ENCODE measurements at places on chromosomes 13 and 19.

- DNase-seq = no peak
These were observed 17.3 kb upstream of the ZNF14 start for GRCh38 chr19:19749908-19750841.

- DNase-seq = peak; percentile 71
These were observed 1.9 kb downstream of the FOXO1 start for GRCh38 chr13:40664350-40665125.

DNA sequence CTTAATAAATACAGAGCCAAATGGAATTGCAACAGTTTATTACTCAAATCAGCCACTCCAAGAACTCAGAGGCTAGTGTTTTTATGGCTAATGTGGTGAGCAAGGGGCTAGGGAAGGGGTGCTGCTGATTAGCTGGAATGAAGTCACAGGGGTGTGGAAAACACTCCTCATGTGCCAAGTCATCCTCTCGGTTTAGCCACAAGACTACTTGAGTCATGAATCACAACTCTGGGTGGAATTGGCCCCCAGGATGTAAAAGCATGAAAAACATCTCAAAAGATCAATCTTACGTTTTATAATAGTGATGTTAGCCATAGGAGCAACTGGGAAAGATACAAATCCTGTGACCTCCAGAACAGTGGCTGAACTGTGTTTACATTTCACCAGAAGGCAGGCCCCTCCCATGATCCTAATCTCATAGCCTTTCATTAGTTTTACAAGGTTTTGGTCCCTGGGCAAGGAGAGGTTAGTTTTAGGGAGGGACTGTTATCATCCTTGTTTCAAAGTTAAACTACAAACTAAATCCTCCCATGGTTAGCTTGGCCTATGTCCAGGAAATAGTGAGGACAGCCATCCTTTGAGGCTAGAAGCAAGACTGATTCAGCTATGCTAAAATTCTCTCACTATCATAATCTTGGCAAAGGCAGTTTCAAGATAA, 2020.1 kb upstream of the PCDH20 start:
- no peak for DNase-seq

DNA sequence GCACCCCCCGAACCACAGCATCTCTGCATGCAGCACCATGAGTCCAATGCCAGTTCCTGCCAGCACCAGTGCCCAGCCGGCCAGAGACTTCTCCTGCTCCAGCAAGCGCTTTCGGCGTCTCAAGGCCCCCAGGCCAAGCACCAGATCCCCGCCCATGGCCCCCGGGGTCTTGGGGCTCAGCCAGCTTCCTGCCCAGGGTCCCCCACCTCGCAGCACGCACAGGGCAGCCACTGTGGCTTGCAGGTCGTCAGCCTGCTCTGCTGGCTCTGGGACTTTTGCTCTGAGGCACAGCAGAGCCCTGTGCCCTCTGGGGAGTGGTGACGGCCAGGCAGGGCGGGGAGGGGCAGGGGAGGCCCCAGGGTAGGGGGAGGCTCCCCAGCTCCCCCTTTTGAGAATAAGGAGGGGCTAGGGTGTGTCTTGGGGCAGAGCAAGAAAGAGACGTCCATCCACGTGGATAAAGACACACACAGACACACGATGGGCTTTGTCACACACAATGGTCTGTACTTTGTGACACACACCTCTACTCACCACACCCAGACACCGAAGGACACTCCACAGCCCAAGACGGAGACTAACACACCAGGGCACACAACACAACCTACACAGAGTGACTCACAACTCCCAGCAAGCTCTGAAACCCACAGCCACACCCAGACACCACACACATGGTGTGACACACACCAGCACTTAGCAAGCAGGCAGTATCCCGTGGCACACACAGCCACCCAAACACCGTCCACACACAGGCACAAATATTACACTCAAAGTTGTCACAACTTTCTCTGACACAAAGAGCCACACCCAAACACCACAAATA, at the start of gene KCNN4:
Gene KCNN4, minus strand, starts transcription at position 268 of the 820 bp plus-strand sequence. Its CDS starts 112 bp downstream, at position 156.
- DNase-seq = no peak

- no peak for DNase-seq
These were observed 709.0 kb upstream of the ARGLU1 start for GRCh38 chr13:107276936-107277335.

GRCh38 chr19:15948223-15949058, at the start of gene OR10H4:
Gene OR10H4, plus strand, starts transcription at chr19:15949008. Its CDS starts 0 bp downstream, at chr19:15949008.
- no peak for DNase-seq

DNA sequence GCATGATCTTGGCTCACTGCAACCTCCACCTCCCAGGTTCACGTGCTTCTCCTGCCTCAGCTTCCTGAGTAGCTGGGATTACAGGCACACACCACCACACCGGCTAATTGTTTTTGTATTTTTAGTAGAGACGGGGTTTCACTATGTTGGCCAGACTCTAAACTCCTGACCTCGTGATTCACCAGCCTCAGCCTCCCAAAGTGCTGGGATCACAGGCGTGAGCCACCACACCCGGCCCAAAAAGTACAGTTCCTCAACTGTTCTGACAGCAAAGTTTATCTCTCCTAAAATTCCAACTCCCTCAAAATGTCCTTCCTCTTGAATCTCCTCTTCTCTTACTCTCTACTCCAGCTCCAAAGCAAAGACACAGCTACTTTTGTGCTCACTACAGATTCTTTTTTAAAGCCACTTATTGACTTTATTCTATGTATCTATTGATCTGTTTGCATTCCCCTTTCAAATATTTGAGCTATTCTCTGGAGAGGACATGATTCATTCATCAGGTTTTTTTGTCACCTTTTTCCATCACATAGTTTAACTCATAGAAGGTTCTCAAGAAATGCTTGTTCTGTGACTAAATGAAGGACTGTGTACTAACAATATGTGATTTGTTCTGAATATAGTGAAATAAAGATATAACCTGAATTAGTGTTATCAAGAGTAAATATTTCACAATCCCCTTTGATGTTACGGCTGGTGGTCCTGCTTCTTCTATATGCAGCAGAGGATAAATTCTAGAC, 142.2 kb downstream of the TBC1D4 start:
- no peak for DNase-seq

DNA sequence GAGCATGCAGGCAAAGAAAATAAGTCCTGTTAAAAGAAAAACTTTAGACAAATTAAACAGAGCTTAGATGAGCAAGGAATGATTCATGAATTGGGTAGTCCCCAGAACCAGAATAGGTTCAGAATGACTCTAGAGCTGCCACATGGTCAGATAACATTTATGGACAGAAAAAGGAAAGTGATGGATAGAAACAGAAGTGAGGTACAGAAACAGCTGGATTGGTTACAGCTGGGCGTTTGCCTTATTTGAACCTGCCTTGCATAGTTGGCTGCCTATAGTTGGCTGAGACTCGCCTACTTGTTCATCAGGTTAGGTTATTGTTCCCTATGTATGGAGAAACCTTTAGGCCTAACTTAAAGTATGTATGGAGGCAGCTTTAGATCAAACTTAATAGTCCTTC, 35.4 kb downstream of the WDFY2 start:
- no peak for DNase-seq

GRCh38 chr19:48393559-48394330, at the start of gene GRIN2D:
Gene GRIN2D, plus strand, starts transcription at chr19:48393668. Its CDS starts 4,725 bp downstream, at chr19:48398393.
- peak; percentile 71 for DNase-seq

DNA sequence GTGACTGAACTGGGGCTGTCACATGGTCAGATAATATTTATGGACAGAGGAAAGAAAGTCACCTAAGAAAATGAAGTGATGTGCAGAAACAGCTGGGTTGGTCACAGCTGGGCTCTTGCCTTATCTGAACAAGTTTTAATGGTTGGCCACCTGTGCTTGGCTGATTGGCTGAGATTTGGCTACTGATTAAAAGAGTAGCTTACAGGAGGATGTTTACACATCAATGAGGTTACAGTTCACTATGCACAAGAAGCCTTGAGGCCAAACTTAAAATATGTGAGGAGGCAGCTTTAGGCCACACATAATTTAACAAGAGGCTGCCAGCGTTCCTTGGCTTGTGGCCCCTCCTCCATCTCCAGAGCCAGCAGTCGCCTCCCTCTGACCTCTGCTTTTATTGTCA, 99.2 kb upstream of the C1QTNF9B start:
- DNase-seq = no peak

GRCh38 chr13:49657241-49657641, 28.9 kb downstream of the ARL11 start:
- DNase-seq = no peak

- DNase-seq = no peak
These were observed 57.4 kb downstream of the PEPD start for GRCh38 chr19:33464010-33464732.

DNA sequence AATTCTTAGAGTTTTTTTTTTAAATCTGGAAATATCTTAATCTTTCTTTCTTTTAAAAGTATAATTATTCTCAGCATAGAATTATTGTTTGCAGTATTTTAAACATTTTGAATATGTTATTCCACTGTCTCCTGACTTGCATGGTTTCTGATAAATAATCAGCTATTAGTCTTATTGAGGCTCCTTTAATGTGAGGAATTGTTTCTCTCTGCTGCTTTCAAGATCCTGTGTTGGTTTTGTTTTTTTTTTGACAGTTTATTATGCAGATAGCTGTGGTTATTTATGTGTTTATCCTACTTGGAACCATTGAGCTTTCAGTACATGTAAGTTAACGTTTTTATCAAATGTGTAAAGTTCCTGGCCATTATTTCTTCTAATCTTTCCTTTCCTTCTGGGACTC, 477.9 kb upstream of the HTR2A start:
- DNase-seq = no peak

GRCh38 chr13:41916173-41916954, 44.5 kb downstream of the VWA8 start:
- no peak for DNase-seq

GRCh38 chr19:6590258-6590826, 608 bp downstream of the CD70 start:
- no peak for DNase-seq

DNA sequence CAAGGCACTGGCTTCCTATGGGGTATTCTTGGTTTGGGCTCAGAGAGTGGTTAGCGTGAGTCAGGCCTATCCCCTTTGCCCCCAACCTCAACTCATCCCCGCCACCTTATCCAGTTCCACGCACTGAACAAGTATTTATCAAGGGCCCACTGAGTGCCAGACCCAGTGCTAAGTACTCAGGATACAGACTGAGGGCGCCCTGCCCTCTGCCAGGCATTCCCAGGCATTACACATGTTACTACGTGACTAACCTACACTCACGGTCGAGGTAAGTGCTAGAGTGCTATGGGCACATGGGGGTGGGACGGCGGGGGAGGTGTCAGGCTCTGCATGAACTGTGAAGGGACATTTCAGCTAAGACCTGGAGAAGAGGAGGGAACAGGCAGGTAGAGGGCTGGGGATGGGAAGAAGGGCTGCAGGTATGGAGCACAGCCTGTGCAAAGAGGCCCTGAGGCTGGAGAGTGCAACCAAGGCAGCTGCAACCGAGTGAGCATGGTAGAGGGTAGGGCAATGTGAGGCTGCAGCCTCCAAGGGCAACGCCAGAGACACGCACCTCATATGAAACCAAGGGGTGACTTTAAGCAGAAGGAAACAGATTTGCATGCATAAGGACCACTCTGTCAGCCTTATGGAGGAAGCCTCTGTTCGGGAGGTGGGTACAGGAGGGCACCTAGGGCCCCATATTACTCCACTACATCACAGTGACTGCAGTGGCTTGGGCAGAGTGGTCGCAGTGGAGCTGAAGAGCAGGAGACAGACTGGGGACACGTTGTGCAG, 22.5 kb downstream of the DHRS12 start:
- DNase-seq = no peak

DNA sequence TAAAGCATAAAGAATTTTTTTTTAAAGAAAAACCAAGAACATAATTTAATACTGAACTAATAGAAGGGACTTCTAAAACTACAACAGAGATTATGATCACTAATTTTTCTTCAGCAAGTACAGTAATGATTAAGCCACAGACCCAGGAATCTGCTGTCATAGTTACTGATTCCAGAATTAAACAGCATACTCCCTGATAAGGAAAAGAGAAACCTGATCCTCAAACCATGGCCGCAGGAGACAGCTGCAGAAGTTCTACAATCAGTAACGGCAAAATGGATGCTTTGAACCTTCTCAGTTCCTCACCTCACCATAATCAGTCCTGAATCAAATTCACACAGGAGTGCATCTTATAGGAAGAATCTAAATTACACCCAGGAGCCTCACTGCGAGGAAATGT, 939.0 kb upstream of the SLITRK1 start:
- no peak for DNase-seq

GRCh38 chr13:31818236-31818635, 78.9 kb downstream of the RXFP2 start:
- DNase-seq = no peak

DNA sequence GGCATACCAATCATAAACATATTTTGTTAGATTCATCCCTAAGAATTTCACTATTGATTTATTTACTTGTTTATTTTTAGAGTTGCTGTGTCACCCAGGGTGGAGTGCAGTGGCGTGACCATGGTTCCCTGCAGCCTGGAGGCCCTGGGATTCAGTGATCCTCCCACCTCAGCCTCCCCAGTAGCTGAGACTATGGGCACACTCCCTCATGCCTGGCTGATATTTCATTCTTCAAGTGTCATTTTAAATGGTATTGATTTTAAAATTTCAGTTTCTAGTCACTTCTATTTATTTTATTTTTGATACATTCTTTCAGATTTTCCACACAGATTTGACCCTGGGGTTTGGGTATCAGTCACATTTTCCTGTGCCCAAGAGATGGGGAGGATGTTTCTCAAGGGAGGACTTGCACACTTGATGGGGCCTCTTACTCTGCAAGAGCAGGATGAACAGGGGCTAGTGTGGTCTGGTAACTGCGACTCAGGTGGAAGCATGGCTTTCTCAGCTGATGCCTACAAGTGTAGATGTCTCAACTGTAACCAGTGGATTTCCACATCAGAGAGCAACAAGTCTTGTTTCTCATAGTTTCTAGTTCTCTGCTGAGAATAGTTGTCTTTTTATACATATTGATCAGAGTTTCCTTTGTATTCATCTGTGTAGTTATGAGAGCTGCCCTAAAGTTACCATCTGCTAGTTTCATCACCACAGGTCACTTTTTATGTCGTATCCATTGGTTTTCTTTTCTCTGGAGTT, 40.2 kb downstream of the CCNE1 start:
- DNase-seq = no peak

DNA sequence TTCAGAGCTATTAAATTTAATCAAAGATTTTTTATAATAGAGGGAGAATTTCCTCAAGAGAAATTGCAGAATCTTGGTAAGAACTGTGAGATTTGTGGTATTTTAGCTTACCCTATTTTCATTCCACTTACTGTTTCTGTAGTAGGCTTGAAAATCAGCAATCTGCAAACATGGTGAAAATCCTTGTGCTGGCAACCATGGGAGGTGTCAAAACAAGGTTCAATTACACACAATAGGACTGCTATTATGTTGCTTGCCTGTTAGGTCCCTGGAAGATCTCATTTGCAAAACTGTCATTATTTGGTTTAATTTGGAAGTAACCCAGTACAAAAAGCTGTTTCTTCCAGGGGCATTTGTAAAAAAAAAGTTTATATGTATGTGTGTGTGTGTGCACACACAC, 662.8 kb upstream of the SLITRK6 start:
- no peak for DNase-seq
